ENCODE measurements at places on chromosomes 2 and 18. TPM values are rescaled to one million over a fixed set of nuclear protein-coding genes. Genes with fewer than 3 reads are reported as not detected.
A peak's percentile ranks its signal among the peaks of the same experiment; 100 is the strongest.

GRCh38 chr2:234968631-234969305, 17.0 kb downstream of the SH3BP4 start:
- DNase-seq = no peak

- DNase-seq = no peak
Measured at GRCh38 chr2:206527153-206527552, 83.8 kb downstream of the ADAM23 start.

DNA sequence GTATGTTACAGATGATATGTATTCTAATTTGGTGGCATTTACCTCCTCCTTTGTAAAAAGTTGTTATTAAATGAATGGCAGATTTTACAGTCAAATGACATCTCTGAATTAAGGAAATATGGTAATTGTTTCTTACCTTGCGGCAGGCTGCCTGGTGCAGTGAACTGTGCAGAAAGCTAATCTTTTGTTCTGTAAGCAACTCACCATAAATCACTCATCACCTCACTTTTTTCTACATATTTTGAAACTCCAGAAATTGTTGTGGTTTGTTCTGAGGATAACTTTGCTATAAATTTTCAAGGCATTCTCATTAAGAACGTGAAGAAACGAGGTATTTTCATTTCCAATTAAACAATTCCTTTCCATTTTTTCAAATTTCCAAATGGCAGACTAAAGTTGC, 52.7 kb downstream of the ST6GAL2 start:
- no peak for DNase-seq

DNA sequence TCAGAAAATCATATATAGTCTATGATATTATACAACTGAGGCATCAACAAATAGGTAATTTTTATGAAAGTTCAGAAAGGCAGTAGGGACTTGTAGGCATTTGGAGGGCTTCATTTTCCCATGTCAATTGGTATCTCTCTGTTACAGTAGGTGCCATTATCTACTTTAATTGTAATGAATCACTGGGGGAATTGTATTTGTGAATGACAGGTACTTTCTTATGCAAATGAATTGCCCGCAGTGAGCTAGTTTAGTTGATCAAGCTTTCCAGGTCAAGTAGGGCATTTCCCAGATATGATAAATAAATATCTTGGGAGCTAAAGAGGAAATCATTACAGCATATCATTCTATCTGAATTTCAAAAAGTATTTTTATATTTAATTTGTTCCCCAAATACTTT, 1116.3 kb downstream of the DPP10 start:
- DNase-seq = no peak

GRCh38 chr2:216793386-216793785, 66.5 kb downstream of the TNP1 start:
- DNase-seq = no peak

DNA sequence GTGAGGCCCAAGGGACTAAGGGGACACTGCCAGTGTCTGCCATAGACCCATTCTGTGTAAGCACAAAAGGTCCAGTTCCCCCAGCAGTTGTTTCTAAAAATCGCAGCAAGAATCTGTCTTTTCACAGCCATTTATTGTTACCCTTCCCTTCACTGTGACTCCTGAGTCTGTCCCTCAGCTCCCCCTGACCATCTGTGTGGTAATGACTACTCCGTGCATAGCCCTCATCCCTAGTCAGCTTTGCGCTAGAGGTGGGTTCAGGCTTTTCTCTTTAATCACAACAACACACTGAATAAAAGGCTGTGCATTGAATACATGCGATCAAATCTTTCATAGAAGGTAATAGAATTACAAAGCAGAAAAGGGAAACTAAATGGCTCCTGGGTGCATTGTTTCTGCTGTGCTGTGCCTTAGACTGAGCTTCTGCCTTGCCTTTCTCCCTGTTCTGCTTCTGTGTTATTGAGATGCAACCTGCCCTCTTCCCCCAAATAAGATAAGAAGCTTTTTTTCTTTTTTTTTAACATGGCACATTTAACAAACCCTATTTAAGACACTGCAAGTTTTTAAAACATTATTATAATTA, 836.0 kb upstream of the CDH2 start:
- DNase-seq = no peak

DNA sequence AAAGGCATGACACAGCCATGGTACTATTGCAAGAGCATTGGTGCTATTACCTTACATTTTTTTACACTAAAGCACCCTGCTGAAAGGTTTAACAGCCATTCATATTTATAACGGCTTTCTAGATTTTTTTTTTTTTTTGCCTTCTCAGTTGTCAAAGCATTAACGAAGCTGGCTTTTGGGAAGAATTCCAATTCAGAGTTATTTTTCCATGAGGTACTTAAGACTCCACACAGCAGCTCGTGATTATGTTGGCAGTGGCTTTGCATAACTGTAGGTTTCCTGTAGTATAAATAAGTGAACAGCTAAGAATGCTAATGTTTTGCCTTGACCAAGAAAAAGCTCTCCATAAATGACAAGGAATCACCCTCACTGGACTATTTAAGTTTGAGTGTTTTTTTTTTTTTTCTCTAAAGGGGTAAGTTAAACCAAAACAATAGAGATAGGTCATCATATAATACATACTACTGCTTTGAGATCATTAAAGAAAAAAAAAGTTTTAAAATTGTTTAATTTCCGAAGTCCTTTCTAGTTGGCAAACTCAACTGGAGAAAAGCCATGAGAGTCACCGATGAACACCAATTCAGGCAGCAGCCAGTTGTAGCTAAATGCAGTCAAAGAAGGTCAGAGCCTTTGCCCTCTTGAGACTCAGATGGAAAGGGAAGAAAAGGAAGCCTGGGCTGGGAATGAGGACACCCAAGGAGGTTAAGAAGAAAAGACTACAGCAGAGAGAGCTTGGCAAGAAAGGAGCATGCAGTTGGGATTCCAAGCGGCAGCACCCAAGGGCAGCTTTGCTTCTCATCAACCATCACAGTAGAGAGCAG, 187.4 kb upstream of the NCKAP5 start:
- DNase-seq = no peak

DNA sequence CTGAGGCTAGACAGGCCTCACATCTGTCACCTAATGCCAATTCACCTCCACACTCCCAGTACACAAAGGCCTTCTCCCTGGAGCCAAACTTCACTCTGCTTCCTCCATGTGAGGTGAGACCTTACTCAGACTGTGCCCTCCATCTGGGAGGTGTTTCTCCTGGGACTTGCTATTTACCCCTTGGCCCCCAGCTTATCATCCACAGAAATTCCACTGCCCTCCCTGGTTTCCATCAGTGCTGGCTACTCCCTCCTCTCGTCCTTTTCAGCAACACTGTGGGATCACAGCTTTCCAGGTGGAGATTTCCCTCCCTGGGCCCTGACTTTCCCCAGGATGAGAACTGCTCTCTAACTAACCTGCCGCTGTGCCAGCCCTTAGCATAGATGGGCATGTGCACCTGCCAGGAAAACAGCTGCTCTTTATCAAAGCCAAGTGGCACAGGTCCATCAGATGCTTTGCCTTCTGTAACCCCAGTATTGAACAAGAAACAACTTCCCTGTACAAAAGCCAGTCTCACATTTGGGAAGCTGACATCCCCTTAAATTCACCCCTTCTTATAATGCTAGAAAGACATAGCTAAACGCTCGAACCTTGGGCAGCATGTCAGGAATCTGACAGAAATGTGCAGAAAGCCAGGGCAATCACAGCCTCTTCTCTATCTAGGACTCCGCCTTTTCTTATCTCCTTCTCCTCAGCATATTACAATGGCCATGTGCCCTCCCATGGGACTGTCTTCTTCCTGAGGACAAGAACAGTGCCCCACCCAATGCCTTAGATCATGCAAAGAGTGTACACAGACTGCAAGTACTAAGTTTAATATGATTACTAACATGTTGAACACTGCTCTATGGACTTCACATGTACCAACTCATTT, 535.5 kb upstream of the ID2 start:
- no peak for DNase-seq

DNA sequence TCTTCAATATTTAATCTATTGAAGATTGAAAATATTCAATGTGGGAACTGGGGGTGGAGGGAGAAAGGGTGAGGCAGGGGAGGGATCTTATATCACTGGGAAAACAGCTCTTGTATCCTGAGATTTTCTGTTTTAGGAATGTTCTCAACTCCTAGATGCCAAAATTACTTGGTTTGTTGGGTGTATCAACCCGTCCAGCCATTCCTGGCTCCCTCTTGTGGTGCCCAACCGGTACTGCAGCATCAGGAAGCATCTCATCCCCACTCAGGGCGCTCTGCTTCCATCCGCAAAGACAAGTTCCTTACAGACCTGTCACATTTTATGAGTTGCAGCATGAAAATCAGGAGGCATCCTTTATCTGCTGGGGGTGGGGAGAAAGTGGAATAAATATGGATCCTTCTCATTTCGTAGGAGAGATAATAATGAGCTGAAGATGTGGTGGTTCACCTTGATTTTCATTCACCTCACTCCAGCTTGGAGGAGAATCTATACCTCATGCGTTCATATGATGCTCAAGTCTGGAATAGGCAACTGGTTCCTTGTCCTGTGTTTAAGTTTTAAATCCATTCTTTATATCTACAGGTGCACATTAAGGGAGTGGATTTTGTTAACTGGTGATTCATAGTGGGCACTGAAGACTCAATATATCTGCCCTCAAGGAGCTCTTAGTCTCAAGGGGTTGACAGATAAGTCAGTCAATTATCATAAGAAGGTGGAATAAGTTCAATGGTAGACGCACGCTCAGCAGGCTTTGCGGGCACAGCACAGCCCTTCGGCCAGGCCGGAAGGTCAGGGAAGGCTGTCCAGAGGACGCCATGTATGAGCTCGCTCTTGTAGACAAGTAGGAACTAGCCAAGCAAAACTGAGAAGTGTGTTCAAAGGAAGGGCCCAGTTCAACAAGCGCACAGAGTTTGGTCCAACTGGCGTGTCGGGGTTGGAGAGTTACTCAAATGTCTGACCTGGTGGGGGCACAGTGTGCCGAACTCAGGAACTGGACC, 127.3 kb downstream of the RNF144A start:
- peak; percentile 82 for DNase-seq

DNA sequence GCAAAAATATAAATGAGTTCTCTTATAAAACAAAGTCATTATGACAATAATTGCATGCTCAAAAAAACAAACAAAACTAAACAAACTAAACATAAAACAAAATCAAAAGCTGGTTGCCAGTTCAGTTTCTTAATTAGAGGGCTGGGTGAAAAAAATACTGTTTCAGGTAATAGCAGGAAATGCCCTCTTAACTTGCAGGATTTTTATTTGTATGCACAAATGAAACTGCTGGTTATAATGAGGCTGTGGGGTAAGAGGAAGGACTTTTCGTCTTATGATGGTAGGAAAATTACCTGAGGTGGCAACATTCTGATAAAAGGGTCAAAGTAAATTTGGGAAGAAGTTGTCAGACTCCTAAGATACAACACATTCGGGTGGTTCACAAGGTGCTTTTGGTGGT, 21.5 kb upstream of the CDKL4 start:
- no peak for DNase-seq

- DNase-seq = no peak
Measured at GRCh38 chr2:128786741-128787478, 468.2 kb upstream of the HS6ST1 start.

GRCh38 chr2:85560812-85561279, 447 bp downstream of the GGCX start:
- DNase-seq = no peak

- no peak for DNase-seq
Measured at GRCh38 chr2:196747400-196747799, 52.1 kb downstream of the GTF3C3 start.

- DNase-seq = no peak
Measured at GRCh38 chr2:237725661-237726060, 72.9 kb upstream of the RBM44 start.

REG3G gene
- total RNA-seq = 0.22 TPM

SLC38A11 gene
- not detected for total RNA-seq

LHCGR gene
- not detected for total RNA-seq

ATF2 gene
- total RNA-seq = 52.9 TPM

ASB18 gene
- total RNA-seq = not detected

SPR gene
- total RNA-seq = 38.8 TPM

All from K562 (cell line).